Posterior cingulate gyrus (tissue), 11 donors: ENCODE measurements at places on chromosomes 16 and 17.

DNA sequence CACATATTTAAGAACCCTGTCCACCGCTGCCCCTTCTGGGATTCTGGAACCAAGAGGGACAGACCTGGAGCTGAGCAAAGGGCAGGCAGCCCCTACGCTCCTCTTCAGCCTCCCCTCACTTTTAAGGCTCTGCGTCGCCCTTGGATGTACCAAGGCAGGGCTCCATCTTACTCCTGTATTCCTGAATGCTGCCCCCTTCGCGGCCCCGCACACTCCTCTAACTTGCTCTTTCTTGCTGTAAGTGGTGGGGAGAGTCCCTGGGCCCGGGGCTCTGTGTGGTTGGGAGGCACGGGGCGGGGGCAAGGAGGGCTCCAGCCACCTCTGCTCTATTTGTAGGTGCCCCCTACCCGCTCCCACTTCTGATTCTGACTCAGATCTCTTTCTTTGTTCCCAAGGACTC is 1.2 kb downstream of the TNS4 start:
- no peak for DNase-seq

- no peak for DNase-seq
These were observed 14.3 kb downstream of the ARHGAP23 start for GRCh38 chr17:38442548-38442947.

- no peak for DNase-seq
These were observed at the start of gene TERB1 for GRCh38 chr16:66801320-66802105. TERB1 (minus strand) TSS chr16:66801584; CDS start chr16:66796798, 4,786 bp downstream.

GRCh38 chr17:77999413-78000173 is 41.1 kb downstream of the TNRC6C start:
- no peak for DNase-seq

GRCh38 chr16:69520413-69520799 is 45.4 kb upstream of the NFAT5 start:
- no peak for DNase-seq

DNA sequence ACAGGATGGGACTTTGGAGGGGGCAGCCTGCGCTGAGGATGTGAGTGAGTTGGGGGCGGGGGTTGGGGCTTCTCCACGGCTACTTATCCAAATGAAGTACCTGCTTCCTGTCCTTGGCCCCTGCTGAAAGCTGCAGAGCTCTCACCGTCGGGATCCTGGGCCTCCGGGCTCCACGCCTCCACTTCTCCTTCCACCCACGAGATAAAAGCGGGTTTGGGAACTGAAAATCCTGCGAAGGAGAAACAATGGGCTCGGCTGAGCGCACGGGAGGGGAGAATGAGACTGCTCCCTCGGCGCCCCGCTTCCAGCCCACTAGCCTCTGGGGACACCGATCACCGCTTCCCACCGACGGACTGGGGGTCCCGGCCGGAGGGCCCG is 486 bp downstream of the ZNF785 start:
- DNase-seq: peak; percentile 81

DNA sequence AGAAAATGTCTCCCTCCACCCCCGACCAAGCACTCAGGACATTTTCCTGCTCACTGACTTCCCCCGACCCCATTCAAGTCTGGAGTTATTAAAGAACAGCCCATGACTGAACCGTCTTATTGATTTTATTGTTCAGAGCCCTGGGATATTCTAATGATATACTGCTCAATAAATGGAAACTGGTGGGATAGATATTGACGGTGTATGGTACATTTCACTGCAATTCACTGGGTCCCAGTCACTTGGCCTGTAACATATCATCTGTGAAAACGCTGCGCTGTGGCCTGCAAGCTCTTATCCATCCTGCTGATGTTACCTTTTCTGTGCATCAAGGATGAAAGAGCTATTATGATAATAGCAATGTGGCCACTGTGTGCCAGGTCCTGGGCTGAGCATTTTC is 258.2 kb downstream of the XYLT1 start:
- no peak for DNase-seq

GRCh38 chr17:63221939-63222338 is 224.2 kb downstream of the CYB561 start:
- no peak for DNase-seq

GRCh38 chr17:50719924-50720794 is 756 bp downstream of the LUC7L3 start:
- no peak for DNase-seq

GRCh38 chr17:78679495-78680395 is 102.3 kb downstream of the CYTH1 start:
- peak; percentile 81 for DNase-seq

DNA sequence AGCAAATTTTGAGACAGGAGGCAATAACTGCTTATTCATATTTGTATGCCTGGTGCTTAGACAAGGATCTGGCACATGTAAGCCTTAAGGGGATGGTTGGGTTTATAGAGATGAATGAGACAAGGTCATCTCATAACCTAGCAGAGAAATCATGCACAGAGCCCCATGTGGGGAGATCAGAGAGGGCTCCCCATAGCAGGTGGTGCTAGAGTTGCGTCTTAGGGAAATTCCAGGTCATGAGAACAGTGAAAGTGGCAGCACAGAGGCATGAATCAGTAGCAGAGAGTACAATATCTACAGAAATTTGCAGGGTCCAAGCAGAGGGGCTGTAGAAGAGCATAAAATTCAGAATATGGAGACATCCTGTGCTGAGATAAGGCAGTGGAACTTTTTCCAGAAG is 57.3 kb downstream of the SLC6A2 start:
- DNase-seq: no peak

- peak; percentile 83 for DNase-seq
These were observed 22.3 kb downstream of the RTN4RL1 start for GRCh38 chr17:2002767-2003329.

GRCh38 chr16:81004646-81005353 is 1.9 kb downstream of the CMC2 start:
- DNase-seq: no peak

GRCh38 chr17:4087911-4088693 is 54.7 kb downstream of the ZZEF1 start:
- DNase-seq: no peak

DNA sequence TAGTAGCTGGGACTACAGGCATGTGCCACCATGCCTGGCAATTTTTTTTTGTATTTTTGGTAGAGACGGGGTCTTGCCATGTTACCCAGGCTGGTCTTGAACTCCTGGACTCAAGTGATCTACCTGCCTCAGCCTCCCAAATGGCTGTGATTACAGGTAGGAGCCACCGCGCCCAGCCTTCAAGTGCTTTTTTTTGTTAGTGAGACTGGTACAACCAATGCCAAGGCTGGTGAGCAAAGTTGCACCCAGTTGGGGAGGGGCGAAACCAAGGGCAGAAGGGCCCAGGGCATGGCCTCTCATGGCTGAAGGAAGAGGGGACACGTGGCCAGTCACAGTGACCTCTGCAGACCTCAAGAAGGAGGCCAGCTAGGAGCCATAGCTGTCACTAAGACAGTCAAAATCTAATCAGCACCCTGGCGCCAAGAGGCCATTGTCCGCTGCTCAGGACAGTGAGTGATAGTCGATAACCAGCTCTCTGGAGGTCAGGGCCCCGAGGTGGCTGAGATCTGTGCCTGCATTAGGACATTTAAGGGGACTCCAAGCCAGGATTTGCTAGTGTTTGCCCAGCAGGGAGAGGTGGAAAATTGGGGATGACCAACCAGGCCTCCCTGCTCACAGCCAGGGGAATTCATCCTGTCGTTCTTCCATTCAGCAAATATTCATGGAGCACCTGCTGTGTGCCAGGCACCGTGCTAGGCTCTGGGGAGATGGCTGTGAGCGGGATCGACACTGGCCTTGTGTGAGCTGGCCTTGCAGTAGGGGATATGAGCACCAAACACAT is 10.2 kb downstream of the IL4R start:
- DNase-seq: no peak
